T-helper 22 cell (primary cell): ENCODE measurements at places on chromosomes 1 and 21.

- no peak for DNase-seq
Measured at GRCh38 chr1:211194826-211195225, 60.9 kb upstream of the KCNH1 start.

- DNase-seq, result no peak
Measured at GRCh38 chr1:207910591-207911354, at the start of gene CD34. TSS of gene CD34 (minus strand) at chr1:207911125. CDS start at chr1:207911080, 45 bp downstream.

DNA sequence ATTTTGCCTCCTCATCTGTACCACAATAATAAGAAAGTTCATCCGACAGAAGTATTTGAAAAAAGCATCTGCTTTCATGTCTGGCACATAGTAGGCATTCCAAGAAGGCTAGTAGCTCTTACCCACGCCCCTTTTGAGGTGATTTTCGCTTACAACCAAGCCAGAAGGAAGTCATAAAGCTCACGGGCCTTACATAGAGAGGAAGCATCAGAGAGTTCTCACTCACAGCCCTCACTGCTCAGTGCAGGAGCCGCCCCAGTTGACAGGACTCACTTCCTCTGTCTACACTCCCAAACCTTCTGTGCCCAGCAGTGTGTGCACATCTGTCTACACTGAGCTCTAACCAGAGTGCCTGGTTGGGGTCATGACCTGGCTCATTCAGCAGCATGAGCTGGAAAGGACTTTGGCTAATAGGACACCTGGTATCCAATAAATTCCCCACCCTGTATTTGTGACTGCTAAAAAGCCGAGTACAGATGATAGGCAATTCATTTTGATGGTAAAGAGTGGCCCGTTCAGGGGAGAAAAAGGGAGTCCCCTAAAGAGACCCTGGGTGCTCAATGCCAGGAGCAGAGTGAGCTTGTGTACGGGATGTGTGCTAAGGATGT, 36.8 kb upstream of the DUSP10 start:
- no peak for DNase-seq

DNA sequence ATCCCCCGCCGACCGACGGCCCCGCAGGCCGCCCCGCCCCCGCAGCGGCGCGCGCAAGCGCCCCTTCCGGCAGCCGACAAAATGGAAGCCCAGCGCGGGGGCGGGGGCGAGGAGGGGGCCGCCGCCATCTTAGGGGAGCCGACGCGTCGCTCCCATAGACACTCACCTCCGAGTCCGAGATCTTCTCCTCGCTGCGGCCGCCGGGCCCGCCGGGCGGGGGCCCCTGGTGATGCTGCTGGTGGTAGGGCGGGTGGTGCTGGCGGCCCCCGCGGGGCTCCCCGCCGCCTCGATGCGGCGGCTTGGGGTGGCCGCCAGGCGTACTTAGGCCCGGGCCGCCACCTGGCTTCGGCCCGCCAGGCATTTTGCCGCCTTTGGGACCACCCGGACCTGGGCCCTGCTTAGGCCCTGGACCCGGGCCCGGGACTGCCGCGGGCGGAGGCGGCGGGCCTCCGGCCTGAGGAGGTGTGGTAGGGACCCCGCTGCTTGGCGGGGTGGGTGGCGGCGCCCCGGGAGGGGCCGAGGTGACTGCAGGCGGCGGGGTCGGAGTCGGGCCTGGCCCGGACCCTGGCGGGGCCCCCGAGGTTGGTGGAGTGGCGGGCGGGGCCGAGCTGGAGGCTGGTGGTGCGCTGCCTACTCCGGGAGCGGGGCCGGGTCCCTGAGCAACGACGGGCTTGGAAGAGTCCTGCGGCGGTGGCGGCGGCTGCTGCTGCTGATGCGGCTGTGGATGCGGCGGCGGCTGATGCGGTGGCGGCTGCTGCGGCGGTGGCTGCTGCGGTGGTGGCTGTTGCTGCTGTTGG, 691 bp downstream of the SFPQ start:
- peak; percentile 80 for DNase-seq

- no peak for DNase-seq
Measured at GRCh38 chr1:230086151-230086550, 19.1 kb downstream of the GALNT2 start.

DNA sequence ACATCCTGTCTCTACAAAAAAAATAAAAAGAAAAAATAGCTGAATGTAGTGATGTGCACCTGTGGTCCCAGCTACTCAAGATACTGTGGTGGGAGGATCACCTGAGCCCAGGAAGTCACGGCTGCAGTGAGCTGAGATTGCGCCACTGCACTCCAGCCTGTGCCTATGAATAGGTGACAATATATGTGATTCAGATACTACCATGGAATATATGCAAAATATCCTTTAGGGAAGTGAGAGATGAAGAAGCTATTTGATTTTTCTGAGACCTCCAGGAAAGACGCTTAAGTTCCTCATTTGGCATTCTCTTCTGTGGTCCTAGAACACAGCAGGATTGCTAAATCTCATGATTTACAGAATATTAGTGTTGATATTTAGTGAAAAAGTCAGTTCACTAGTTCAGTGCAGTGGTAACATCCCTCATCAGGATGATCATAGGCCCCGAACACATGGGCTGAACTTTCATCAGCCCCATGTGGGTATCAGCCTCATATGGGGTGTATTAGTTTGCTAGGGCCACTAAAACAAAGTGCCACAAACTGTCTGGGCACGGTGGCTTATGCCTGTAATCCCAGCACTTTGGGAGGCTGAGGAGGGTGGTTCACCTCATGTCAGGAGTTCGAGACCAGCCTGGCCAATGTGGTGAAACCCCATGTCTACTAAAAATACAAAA, 6.0 kb upstream of the VASH2 start:
- no peak for DNase-seq

DNA sequence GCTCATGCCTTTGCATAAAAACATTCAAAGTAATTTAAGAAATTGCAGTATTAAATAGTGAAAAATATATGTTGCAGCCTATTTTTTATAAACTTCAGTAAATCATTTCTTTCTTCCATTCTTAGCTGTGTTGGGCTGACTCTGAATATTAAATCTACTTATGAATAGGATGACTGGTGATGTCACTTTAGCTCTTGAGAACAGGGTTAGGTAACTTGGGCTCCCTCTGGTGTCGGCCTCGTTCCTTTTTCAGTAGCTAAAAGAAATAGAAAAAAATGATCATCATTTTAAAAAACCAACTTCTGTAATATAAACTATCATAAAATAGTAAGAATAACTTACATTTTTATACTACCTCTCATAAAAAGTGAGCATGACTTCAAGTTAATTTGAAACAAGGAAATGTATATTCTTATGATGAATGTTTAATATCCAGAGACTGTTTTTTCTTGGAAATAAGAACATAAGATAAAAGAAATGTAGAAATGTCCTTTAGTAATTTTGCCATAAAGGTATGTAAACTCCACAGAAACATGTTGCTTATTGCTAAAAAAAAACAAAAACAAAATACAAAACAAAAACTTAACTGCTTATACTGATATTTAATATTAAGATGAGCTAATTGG, 26.8 kb upstream of the NCAM2 start:
- DNase-seq, result no peak

DNA sequence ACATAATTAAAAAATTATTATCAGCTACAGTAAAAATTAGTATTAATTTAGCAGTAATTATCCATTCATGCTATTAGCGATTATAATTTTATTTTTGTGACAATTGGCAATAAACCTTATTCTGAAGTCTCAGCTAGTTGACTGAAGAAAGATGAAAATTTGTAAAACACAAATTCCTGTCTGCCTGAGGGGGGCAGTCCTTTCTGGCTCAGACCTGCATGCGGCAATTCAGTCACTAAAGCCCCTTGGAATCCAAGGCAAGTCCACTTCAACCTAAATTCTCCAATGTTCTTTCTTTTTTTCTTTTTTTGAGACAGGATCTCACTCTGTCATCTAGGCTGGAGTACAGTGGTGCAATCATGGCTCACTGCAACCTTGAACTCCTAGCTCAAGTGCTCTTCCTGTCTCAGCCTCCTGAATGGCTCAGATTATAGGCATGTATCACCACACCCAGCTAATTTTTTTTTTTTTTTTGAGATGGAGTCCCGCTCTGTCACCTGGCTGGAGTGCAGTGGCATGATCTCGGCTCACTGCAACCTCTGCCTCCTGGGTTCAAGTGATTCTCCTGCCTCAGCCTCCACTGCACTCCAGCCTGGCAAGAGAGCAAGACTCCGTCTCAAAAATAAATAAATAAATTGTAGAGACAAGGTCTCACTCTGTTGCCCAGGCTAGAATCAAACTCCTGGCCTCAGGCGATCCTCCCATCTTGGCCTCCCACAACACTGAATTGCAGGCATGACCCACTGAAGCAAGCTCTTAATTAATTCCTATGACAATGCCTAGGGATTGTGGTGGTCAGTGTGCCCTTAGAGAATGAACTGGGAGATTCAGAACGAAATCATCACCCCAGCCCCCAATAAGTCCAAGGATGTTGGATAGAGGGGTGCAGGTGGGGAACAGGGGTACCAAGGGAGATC, 24.2 kb upstream of the ITPKB start:
- no peak for DNase-seq

- no peak for DNase-seq
Measured at GRCh38 chr1:183101841-183102276, 78.6 kb downstream of the LAMC1 start.

- DNase-seq, result peak; percentile 25
Measured at GRCh38 chr21:45923146-45923545, 58.4 kb upstream of the COL6A1 start.

- DNase-seq, result no peak
Measured at GRCh38 chr21:36854391-36854790, 112.1 kb downstream of the HLCS start.

- no peak for DNase-seq
Measured at GRCh38 chr1:176745945-176746344, 283.0 kb downstream of the PAPPA2 start.
